ENCODE measurements at places on chromosomes 1 and 21.

DNA sequence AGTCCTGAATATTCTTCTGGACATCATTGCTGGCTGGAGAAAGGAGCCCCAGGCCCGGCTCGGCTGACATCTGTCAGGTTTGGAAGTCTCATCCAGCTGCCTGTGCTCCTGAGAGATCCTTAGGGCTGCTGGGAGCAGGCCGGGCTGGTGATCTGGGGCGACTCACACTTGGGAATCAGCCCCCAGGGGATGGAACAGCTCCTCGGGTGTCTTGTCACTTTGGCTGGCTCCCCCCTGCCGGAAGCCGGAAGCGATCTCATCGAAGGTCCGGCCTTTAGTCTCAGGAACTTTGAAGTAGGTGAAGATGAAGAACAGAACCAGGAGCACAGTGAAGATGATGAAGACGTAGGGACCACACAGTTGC lies 31.8 kb downstream of the SLC2A1 start:
- DNase-seq, result no peak

- DNase-seq, result no peak
These were observed 177.2 kb downstream of the GIPC2 start for GRCh38 chr1:78222960-78223358.

DNA sequence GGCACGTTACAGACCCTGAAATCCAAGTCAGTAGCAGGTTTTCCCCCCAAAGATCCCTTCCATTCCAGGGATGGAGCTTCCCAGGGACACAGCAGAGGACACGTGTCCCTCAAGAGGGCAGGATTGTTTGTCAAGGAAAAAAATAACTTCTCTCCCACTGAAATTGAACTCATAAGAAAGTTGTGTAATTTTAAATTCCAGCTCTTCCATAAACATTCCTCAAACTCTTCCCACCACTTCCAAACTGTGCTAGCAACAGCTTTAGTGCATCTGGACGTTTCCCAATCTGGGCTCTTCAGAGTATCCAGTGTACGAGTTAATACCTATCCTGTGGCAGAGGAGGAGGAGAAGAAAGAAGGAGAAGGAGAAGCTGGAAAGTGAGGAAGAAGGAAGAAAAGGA lies 79.6 kb downstream of the PSMG1 start:
- DNase-seq, result no peak

GRCh38 chr1:193462629-193463320 lies 276.4 kb upstream of the B3GALT2 start:
- no peak for DNase-seq

DNA sequence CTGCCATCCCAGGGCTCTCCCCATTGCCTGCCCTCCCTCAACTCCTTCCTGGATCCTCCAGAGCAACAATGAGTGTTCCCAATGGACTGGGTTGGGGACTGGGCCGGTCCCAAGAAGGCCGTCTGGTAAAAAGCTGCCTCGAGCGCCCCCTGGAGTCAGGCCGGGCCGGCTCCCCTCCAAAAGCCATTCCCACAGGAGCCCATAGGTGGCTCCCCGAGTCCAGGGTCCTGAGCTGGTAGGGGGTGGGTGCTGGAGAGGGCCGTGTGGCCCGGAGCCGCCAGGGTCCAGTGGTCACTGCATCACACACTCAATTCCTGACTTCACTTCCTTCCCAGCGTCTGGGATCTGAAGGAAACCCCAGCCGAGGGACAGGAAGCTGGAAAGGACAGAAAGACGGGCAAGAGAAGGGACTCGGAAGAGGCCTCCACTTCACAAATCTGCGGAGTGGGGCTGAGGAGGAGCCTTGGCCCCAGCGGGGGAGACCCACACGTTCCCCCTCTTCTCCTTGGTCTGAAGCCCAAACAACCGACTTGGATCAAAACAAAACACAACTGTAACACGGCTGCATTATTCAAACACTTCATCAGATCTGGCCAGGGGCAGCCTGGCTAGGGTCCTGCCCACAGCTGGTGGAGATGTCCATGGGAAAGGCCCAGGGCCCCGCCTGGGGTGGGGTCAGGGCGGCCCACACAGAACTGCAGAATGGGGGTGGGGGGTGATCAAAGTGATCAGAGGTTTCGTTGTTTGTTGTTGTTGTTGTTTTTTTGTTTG lies 10.9 kb upstream of the ALDH4A1 start:
- peak; percentile 73 for DNase-seq

DNA sequence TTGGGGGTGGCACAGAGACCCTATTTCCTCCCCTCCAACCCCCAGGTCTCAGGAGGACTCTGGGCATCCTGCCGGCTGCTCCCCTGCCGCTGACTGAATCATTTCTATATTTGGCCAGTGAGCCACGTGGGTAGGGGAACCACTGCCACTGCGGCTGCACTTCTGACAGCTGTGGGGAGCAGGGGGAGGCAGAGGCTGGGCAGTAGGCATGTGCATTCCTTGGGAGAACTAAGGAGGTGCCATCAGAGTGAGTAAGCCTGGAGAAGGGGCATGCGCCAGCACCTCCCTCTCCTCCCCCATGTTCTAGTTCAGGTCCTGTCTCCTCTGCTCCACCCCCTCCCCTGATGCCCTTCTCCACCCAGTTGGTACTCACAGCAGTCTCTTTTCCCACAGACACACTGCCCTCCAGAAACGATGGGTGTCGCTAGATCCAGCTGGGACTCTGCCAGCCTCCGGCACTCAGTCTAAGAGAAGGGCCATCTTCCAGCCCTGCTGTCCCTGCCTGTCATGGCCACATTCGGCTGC lies 12.0 kb downstream of the PPFIA4 start:
- DNase-seq, result no peak

DNA sequence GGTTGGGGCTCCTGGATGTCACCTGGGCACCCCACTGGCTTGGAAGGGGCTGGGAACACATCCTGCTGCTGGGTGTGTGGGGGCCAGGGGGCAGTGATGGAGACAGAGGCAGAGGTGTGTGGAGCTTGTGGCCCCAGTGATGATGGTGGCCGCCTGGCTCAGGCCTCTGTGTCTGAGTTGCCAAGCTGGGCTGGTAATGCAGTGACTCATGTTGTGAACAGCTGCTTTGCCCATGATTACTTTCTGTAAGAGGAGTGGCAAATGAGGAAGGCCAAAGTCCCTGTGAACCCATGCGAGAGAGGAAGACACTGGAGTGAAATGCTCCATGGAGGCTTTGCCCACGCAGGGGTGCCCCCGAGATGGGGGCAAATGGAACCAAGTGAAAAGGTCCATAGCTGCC lies 86.8 kb downstream of the KCNJ6 start:
- DNase-seq, result no peak

- DNase-seq, result no peak
These were observed 35.3 kb downstream of the RERE start for GRCh38 chr1:8782001-8782620.

GRCh38 chr1:228006786-228007048 lies at the start of gene WNT3A:
WNT3A (plus strand) TSS chr1:228006998; CDS start chr1:228007129, 131 bp downstream.
- no peak for DNase-seq

GRCh38 chr1:200006711-200007110 lies 20.8 kb upstream of the NR5A2 start:
- DNase-seq, result no peak

DNA sequence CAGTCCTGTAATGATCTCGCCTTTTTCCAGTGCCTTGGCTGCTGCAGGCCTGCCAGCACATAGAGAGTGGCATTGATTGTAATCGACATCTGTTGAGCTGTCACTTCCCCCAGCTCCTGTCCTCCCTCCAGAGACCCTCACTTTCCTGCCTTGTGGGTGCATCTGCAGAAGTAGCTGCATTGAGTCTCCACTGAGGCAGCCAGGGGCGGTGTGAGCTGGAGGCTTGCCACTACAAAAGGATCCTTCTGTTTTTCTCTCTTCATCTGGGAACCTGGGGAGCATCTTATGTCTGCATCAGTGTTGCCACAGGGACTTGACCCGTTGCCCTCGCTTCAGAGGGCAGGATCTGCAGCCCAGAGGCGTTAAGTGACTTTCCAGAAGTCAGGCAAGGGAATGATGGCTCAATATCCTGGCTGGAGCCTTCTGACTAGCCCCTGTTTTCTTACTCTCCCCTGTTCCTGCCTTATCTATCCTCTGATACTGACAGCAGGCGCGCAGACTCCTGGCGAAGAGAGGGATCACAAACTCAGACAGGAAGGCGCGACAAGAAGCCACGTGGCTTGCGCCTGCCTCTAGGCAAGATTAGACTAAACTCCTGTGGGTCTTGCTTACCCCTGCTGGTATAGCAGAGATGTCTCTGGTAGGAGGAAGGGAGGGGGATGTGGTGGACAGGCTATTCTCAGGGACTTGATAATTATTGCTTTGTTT lies 13.3 kb upstream of the FMOD start:
- DNase-seq, result no peak

- no peak for DNase-seq
These were observed 31.2 kb downstream of the SPRTN start for GRCh38 chr1:231369282-231369681.

DNA sequence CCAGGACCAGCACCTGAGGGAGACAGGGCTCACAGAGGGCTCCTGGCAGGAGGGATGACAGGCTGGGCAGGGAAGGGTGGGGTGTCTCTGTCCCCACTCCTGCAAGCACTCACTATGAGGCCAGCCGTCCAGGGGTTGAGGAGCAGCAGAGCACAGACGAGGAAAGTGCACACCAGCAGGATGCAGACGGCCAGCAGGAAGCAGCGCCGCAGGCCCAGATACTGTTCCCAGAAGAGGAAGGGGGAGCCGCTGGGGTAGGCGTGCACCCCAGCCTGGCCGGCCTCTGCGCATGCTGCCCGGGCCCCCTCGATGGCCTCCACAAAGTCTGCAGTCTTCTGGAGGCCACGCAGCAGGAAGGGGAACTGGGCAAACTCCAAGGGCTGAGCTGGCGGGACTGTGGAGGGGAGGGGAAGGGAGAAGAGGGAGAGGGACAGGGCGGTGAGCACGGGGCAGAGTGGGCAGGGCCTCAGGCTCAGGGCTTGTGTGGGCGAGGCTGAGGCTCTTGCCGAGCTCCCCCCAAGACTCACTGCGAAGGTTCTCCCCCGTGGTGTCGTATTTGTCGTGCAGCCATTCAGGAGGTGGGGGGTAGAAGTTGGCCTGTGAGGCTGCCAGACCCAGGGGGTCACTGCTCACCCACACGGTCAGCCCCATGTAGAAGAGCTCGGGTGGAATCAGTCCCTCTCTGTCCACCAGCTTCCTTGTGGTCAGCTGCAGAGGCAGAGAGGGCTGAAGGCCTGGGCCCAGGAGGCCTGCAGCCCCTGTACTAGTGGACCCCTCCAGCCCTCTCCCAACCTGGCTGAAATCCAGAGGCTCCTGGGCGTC lies 16.5 kb downstream of the PTCH2 start:
- DNase-seq, result no peak

DNA sequence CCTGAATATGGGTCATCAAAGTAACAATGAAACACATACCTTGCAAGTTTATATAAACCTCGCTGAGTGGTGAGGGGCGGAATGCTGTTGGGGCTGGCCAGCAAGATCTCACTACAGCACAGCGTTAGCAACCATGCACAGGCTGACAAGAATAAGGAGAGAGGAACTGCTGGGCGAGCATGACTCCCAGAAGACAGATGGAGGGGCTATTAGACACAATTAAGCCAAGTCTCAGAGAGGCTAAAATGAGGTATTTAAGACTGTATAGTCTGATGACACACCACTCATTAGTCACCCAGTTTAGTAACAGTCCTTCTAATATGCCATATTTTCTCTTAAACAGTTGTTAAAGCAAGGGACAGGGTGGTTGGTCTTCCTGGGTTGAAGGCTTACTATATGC lies 340.2 kb upstream of the NR5A2 start:
- DNase-seq, result no peak

DNA sequence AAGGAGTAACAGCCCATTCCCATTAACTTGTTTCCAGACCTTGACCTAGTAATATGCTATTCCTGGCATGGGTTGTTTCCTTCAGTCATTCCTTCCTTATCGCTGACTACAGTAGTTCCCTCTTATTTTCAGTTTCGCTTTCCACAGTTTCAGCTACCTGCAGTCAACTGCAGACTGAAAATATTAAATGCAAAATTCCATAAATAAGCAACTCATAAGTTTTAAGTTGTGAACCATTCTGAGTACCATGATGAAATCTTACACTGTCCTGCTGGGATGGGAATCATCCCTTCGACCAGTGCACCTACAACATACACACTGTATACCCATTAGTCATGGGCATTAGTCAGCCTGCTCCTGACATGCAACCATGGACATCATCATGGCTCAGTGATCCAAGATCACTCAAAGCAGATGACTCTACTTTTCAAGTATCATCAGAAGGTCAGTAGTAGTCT lies 66.7 kb downstream of the CCDC30 start:
- DNase-seq, result peak; percentile 5

GRCh38 chr1:209911746-209912145 lies 26.3 kb upstream of the SYT14 start:
- DNase-seq, result no peak

DNA sequence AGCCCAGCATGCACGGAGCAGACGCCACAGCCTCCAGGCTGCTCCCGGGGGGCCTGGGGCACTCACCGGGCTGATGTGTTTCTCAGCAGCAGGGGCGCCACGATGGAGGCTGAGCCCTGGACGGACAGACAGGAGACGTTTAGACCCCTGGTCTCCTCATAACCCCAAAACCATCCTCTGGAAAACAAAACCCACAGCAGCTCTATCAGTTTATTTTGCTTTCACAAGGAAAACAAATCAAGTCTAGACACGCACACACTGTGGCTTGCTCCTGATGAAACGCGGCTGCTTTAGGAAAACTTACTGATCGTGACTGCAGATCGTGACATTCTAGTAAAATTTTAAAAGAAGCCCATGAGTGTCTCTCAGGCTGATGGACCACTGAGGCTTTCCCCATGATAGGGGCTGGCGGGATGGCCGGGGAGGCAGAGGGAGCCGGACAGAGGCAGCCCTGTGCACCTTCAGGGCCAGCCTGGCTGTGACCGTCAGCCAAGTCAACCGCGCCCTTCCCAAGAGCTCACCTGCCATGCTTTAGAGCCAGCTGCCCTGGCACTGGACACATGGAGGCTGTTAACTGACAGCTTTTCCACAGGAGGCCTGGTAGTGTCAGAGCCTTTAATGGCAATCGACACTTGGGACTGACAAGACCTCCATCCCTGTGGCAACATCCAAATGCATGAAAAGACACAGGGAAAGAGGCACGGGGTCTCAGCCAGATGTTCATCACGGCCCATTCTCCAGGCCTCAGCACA lies 5.2 kb downstream of the POFUT2 start:
- no peak for DNase-seq

DNA sequence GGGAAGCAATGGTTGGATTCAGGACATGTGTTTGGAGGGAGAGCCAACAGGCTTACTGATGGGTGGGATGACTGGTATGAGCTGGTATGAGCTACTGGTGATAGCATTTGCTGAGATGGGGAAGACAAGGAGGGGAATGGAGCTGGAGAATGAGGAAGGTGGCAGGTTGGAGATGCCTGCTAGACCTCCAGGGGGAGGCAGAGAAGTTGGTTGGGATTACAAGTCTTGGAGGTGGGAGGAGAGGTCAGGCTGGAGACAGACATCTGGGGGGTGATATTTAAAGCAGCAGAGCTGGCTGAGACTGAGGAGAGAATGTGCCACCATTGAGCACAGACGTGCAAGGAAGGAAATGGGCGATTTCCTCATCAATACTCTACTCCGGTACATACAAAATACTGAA lies 31.8 kb upstream of the ENO1 start:
- no peak for DNase-seq

GRCh38 chr1:37631036-37631435 lies 3.7 kb downstream of the RSPO1 start:
- no peak for DNase-seq

- DNase-seq, result no peak
These were observed 50.5 kb upstream of the EPS8L3 start for GRCh38 chr1:109814223-109814622.
